GM23248 (cell line): ENCODE measurements at places on chromosomes 12 and 14. TPM values are rescaled to one million over a fixed set of nuclear protein-coding genes. Genes with fewer than 3 reads are reported as not detected.

The RTN1 gene
- polyA plus RNA-seq = 0.15 and 0.33 TPM in 2 replicates

The GZMH gene
- not detected in 2 replicates for polyA plus RNA-seq

The ALX1 gene
- polyA plus RNA-seq = not detected in 2 replicates

The AMDHD1 gene
- 0.22 and 0.38 TPM in 2 replicates for polyA plus RNA-seq

The MYL2 gene
- polyA plus RNA-seq = not detected in 2 replicates

The GNG2 gene
- polyA plus RNA-seq = 15.0 and 16.5 TPM in 2 replicates

The DNAJC22 gene
- 0.69 and 1.9 TPM in 2 replicates for polyA plus RNA-seq

The NTN4 gene
- polyA plus RNA-seq = 35.2 and 36.9 TPM in 2 replicates

The PMCH gene
- polyA plus RNA-seq = 0.75 TPM in 1 of 2 replicates, not detected in the other

The ARHGEF40 gene
- polyA plus RNA-seq = 22.4 and 23.9 TPM in 2 replicates

The KRT6A gene
- not detected in 2 replicates for polyA plus RNA-seq

The TMCC3 gene
- 0.32 and 0.46 TPM in 2 replicates for polyA plus RNA-seq

The CLEC4C gene
- not detected in 2 replicates for polyA plus RNA-seq

The KRT71 gene
- polyA plus RNA-seq = not detected in 2 replicates

The PSMD9 gene
- polyA plus RNA-seq = 129 and 141 TPM in 2 replicates

The KRT72 gene
- not detected in 2 replicates for polyA plus RNA-seq
